NCI-H524 (cell line): ENCODE measurements at places on chromosomes 5 and 9.
A peak's percentile ranks its signal among the peaks of the same experiment; 100 is the strongest.

DNA sequence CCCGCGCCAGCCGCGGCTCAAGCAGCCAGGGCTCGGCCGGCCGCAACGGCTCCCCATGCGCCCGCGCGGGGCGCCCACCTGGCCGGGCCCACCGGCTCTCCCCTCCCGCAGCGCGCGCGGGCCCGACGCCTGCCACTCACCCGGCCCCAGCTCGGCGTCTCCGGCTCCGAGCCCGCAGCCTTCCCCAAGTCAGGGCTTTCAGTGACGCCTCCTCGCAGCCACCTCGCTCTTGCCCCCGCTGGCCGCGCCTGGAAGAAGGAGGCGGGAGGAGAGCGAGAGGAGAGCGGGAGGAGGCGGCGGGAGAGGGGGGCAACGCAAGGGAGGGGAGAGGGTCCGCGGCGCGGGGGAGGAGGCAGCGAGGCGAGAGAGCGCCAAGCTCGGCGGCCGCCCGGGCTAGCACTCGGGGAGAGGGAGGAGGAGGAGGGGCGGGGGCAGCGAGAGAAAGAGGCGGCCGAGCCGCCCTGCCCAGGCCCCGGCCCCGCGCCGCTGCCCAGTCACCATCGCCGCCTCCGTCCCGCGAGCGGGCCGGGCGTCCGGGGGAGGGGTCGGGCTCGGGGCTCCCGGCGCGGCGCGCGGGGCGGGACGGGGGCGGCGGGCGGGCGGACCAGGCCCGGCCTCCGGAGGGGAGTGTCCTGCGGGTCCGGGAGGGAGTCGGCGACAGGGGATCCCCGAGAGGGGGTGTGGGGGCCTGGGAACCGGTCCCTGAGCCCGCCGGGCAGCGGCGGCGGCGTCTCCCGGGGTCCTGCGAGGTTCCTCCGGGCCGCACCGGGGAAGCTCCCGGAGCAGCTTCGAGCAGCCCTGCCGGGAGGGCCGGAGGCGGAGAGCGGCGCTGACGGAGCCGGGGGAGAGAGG lies at the start of gene LHFPL2:
LHFPL2 (minus strand) TSS at position 414 of the 852 bp plus-strand sequence. CDS start 138,559 bp downstream, outside the sequence.
- DNase-seq, result peak; percentile 51

GRCh38 chr5:55853818-55854217 lies 2.7 kb downstream of the IL31RA start:
- no peak for DNase-seq

DNA sequence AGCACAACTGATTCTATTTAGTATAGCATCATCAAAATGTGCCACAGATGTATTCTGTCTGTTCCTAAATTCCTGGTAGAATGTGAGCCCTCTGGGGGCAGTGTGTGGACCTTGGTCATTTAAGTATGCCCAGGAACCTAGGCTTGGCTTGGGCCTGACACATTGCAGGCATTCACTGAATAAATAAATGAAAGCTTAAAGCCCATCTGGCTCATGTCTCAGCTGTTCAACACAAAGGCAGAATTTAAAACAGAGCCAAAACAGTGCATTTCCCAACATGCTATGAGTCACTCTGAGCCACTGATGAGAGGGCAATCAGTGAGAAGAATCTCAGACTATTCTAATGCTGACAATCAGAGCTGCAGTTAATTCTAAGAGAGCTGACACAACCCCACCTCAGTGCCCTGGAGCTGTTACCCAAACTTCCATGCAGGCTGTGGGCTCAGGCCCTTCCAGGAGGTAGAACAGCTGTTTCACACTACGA lies 8.1 kb downstream of the FAM193B start:
- no peak for DNase-seq

DNA sequence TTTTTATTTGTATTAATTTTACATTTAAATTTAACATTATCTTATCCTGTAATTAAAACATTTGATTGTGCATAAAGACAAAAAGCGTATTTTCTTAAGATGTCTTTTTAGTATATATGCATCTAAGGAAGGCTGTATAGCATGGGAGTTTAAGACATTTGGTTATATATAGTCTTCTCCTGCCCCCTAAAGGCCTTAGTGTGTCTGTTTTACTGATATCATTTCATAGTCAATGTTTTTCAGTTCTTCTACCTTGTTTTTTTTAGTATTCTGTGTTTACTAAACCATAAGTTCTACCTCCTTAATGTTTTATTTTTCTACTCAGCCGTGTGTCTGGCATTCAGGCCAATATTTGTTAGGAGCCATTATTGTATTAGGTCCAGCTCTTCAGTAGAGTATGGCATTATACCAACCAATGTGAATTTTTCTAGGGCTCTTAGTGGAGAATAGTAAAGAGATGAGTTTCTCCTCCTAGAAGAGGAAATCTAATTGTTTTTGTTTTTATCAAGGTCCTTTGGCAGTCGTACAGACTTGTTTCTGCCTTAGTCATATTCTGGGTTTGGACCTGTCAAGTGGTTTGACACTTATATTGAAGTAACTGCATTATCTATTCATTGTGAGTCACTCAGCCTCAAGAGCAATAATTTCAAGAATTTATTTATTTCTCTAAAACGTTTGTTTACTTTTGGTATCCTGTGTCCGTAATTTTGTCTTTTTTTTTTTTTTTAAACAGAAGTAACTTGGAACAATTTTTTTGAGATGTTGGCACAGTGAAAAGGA lies 74.8 kb downstream of the SLF1 start:
- DNase-seq, result no peak

- no peak for DNase-seq
These were observed 5.8 kb upstream of the BICD2 start for GRCh38 chr9:92770360-92770995.

GRCh38 chr5:44160369-44160768 lies 228.9 kb downstream of the FGF10 start:
- no peak for DNase-seq

DNA sequence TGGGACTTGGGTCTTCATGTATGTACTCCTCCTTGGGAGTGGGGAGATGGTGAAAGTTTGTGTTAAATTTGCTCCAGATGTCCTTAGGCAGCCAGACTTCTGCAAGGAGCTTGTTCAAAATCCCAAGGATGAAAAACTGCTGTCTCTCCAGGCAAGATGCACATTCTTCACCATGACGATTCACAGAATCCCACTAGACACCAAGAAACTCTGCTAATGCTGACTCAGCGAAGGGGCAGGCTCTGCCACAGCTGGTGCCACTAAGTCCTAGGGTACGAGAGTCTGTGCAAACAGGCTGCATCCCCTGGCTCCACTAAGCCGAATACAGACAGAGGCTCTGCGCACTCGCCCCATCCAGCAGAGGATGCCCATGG lies 71.1 kb downstream of the OLFM1 start:
- DNase-seq, result no peak

DNA sequence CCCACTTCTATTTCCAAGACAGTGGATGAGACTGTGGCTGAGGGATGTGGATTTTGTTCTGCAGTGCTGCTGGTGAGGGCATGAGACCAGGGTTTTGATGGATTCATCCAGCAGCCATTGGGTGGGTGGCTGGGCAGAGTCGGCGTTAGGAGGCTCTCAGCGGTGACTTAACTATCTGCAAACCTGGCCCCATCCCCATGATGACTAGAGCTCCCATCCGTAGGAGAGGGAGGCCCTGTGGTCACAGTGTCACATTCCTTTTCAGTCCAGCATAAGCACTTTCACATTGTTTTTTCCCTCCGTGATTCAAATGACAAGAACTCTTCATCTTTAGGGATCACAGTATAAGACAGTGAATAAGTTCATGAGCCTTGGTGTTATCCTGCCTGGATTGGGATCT lies 60.4 kb upstream of the SPRY4 start:
- no peak for DNase-seq

DNA sequence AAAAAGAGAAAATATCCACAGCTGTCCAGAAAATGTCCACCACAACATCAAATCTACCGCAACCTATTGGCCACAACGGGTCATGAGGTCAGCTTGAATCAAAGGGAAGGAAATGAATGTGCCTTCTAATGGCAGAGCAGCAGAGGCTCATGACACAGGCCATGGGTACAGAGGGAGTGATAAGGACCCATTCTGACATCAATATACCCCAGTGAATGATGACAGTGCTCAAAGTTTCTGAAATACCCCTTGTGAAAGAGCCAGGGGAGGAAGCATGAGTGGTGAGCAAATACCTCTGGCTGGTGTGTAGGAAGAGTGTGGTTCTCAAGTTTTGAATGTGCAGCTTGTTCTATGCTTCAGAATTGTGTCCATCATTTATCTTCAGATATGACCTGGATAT lies 348.2 kb downstream of the IRX1 start:
- DNase-seq, result no peak

DNA sequence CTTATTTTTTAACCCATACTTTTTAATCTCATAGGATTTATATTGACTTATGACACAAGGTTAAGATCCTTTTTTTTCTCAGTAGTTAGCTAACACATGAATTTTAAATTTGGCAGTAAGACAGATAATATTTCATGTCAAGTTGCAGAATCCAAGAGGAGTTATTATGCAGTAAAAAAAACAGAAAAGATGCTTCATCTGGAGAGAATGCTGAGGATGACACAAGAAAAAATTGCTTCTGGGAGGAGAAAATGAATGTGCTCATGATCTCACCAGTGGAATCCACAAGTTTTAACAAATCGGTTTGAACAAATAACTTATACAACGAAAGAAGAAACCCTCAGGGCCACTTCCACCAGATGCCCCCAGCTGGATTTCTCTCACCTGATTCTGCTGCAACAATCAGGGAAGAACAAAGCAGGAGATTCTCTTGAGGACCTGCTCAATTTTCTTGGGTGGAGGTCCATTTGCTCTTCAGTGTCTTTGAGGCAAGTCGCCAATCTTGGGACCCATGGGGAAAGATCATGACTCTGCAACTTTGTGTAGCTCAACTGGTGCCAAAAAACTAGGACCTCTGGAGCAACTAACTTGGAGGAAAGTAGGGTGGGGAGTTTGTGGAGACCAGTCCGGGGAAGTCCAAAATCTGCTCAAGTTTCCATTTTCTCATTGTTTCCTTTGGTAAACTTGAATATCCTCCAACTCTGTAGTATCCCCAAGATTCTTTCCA lies 50.5 kb upstream of the TNFSF15 start:
- DNase-seq, result no peak

DNA sequence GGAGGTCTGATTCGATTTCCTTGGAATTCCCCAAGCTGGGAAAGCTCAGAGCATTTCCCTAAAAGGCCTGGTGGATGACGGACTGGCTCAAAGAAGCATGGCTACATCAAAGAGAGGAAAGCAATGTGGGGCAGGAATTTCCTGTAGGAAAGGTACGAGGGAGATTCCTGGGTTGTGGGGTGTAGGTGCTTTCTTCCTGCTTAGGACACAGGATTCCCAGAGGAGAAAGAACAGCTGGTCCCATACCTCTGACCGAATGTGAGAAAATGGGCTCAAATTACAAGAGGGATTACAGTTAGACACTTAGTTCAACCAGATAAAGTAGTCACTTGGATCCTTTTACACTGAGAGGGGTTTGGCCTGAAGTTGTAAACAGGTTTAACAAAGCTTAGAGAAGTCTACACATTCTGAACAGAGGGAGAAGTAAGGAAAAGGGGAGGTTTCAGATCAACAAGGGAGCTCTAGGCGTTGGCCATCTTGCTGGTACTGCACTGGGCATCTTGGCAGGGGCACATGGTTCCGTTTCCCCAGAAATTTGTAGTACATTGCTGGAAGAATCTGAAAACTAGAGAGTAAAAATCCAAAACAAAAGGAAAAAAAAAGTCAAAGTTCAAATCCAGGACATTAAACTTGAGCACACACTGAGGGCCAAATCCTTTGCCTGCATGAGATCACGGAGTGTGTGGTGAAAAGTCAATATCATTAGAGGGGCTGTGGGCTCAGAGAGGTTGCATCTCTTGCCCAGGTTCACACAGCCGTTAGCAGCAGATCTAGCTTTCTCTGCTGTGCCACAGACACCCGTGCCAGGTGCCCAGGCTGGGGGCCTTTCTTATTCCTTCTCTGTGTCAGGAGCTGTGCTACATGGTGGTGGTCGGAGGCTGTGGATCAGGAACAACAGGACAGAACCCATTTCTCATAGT lies 171.3 kb downstream of the RGS3 start:
- DNase-seq, result peak; percentile 98

- DNase-seq, result no peak
These were observed 7.3 kb downstream of the CRHBP start for GRCh38 chr5:76960004-76960625.

DNA sequence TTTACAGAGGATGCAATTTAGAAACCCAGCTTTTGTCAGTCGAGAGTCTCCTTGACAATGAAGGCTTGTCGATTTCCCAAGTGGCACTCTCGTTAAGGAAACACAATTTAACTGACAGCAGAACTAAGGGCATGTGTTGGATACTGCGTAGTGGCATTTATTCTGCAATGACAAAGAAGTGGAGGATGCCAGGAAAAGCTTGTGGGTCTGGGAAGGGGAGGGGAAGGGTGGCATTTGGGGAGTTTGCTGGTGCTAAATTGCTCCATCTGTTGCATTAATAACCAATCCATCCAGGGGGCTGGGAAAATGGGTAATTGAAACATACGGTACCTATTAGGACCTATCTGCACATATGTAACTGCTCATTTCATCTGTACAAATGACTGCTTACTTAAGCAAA lies 190.6 kb downstream of the NSG2 start:
- DNase-seq, result peak; percentile 56

DNA sequence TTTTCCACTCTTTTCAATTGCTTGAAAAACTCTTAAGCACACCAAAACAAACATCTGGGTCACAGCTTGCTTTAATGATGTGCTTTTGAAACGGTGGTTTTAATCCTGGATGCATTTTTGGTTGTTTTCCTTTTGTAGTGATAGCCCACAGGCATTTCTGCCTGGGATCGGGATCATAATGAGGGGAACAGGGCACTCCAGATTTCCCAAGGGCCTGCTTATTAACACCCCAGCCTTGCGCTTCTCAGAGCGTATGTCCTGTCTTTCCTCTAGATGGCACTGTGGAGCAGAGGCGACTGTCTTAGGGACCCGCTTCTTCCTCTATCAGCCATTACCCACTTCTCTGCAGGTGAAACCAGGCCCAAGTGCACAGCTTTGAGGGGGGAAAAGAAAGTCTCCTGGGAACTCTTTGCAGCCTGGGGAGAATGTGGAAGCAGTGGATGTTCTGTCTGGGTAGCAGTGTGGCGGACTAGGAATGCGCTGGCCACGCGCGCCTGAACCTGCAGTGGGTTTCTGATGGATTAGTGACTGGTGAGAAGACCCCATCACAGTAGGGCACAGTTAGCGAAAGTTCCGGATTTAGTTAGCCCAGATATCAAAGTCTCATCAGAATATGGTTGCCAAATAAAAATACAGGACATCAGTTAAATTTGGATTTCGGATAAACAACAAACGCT lies 190.1 kb downstream of the GNA14 start:
- peak; percentile 62 for DNase-seq

DNA sequence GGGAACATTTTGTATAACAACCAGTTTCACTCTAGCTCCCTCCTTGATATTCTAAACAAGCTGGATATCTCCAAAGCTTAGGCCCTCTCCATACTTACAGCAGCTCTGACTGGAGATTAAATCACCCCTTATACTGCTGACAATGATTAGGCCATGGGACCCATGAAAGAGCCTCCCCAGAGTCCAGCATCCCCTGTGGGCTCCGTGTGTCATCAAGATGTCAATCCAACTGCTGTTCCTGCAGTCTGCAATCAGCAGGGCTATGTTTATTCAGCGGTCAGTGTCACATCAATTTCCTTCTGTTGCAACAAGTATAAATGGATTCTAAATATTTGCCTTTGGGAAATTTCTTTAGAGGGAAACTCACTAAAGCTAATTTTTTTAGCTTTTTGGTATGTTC lies 26.6 kb downstream of the PCDHAC2 start:
- no peak for DNase-seq

- DNase-seq, result no peak
These were observed 33.7 kb downstream of the BICD2 start for GRCh38 chr9:92730897-92731296.
